ENCODE measurements at places on chromosomes 2 and 18.

DNA sequence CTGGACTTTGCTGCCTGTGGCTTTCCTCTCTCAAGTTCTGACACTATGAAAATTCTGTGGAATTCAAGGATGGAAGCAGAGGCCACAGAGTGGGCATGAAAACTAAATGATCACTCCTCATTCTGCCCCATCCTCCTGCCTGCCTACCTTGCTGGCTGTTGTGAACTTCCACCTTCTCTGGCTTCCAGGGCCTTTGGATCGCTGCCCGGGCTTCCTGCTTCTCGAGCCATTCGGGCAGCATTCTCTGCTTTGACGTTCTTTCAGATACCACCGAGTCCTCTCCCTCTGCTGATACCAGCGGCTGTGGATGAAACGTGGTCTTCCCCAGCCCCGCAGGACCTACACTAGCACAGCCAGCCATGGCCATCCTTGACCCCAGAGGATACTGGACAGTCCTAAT is 327.7 kb upstream of the SLC14A2 start:
- DNase-seq, result no peak

- DNase-seq, result no peak
These were observed 277.6 kb downstream of the PHLPP1 start for GRCh38 chr18:62992877-62993365.

DNA sequence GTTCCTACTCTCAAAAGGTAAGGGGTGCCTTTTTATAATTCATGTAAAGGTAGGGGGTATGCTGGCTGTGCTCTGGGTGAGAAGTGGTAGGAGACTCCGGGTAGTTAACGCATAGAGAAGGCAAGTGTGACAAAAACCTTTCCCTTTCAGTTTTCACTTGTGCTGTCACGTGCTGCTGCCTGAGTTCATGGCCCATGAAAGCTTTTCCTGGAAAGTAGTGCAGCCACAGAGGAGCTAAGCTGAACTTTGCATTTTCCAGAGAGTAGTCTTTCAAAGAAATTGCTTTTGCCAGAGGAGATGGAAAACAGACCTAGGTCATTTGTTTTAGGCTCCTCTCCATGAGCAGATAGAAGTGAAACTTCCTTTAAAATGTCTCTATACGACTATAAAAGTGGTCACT is 44.7 kb downstream of the THSD7B start:
- DNase-seq, result no peak

DNA sequence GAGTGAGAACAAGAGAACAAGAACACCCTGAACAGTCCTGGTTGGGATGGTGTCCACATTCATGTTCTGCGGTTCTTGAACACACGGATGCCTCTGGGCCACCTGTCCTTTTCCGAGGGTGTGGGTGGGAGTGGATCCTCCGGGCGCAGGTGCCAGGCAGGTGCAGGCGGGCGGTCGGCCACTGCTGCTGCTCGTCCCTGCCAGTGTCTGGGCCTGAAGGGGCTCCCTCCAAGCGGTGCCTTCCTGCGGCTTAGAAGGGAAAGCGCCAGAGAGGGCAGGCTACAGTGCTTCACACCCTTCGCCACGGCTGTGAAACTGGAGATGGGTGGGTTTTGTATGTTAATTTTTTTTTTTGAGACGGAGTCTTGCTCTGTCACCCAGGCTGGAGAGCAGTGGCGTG is 8.0 kb upstream of the D2HGDH start:
- no peak for DNase-seq

GRCh38 chr2:144603334-144603733 is 83.4 kb upstream of the ZEB2 start:
- no peak for DNase-seq

- DNase-seq, result no peak
These were observed 218.7 kb downstream of the CMPK2 start for GRCh38 chr2:6647046-6647445.

GRCh38 chr2:134144081-134144596 is 109.7 kb upstream of the MGAT5 start:
- no peak for DNase-seq

- DNase-seq, result no peak
These were observed 82.6 kb downstream of the IKZF2 start for GRCh38 chr2:213068676-213069359.

- no peak for DNase-seq
These were observed 38.1 kb upstream of the LHCGR start for GRCh38 chr2:48793671-48794070.

GRCh38 chr2:239926587-239927232 is 98.4 kb downstream of the NDUFA10 start:
- DNase-seq, result peak; percentile 13

GRCh38 chr2:221549143-221549542 is 23.0 kb downstream of the EPHA4 start:
- no peak for DNase-seq

GRCh38 chr18:45838302-45839070 is 13.0 kb downstream of the SIGLEC15 start:
- no peak for DNase-seq

- DNase-seq, result no peak
These were observed 19.8 kb downstream of the USP40 start for GRCh38 chr2:233546774-233547173.

DNA sequence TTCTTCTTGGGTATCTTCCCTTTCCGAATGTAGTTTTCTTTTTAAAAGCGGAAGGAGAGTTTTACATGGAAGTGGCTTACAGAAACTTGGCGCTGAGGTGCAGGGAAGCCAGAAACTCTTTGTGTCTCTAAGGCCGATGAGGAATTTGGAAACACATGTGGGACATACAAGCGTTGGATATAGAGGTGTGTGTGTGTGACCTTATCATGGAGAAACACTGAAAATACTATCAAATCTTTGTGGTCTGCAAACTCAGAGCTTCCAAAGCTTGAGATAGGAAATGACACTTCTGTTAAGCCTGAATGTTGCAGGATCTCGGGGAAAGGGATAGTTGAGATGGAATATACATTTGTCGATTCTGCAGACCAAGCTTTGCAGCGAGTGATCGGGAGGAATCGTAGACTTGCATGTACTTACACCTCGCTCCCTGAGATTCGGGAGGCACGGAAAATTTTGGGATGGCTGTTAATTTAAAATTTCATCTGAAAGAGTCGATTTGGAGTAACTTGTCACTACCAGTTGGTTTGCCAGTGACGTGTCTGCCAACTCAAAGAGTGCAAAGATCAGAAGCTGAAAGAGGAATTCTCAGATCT is 1.0 kb downstream of the NAB1 start:
- DNase-seq, result no peak

DNA sequence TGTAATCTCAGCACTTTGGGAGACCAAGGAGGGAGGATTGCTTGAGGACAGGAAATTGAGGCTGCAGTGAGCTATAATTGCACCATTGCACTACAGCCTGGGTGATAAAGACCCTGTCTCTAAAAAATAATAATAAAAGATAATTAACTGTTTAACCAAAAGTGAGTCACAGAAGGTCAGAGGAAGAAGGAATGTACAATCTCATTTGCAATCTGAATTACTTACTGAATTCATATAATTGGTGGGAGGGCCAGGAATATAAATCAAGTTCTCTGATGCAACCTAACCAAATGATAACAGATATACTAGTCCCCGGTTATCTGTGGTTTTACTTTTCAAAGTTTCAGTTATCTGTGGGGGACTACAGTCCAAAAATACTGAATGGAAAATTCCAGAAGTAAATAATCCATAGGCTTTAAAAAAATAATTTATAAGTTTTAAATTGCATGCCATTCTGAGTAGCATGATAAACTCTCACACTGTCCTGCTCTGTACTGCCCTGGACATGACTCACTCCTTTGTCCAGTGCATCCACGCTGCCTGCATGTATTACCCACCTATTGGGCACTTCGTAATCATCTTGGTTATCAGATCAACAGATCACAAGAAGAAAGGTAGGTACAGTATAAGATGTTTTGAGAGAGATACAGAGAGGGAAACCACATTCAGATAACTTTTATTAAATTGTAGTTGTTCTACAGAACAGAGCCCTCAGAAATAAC is 12.8 kb upstream of the MATN3 start:
- no peak for DNase-seq

DNA sequence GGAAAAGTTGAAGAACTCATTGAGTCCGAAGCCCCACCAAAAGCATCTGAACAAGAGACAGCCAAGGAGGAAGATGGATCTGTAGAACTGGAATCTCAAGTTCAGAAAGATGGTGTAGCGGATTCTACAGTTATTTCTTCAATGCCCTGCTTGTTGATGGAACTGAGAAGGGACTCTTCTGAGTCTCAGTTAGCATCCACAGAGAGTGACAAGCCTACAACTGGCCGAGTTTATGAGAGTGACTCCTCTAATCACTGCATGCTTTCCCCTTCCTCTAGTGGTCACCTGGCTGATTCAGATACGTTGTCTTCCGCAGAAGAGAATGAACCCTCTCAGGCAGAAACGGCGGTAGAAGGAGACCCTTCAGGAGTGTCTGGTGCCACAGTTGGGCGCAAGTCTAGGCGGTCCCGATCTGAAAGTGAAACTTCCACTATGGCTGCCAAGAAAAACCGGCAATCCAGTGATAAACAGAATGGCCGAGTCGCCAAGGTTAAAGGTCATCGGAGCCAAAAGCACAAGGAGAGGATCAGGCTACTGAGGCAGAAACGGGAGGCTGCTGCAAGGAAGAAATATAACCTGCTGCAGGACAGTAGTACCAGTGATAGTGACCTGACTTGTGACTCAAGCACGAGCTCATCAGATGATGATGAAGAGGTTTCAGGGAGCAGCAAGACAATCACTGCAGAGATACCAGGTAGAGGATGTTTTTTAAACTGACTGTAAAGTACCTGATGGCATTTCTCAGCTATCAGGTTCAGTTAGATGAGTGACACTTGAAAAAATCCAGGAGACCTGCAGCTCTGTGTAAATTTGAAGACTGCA is 111.9 kb downstream of the HAUS1 start:
- DNase-seq, result no peak

DNA sequence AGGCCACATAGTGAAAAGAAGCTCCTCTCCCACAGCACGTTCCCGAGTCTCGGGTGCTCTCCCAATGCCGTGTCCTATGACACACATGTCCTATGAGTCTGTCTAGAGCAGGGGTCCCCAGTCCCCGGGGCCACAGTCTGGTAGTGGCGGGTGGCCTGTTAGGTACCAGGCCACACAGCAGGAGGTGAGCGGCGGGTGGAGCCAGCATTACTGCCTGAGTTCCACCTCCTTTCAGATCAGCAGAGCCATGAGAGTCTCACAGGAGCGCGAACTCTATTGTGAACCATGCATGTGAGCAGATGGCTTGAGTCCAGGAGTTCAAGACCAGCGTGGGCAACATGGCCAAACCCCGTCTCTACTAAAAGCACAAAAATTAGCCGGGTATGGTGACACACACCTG is 112.6 kb downstream of the ZBTB7C start:
- no peak for DNase-seq

DNA sequence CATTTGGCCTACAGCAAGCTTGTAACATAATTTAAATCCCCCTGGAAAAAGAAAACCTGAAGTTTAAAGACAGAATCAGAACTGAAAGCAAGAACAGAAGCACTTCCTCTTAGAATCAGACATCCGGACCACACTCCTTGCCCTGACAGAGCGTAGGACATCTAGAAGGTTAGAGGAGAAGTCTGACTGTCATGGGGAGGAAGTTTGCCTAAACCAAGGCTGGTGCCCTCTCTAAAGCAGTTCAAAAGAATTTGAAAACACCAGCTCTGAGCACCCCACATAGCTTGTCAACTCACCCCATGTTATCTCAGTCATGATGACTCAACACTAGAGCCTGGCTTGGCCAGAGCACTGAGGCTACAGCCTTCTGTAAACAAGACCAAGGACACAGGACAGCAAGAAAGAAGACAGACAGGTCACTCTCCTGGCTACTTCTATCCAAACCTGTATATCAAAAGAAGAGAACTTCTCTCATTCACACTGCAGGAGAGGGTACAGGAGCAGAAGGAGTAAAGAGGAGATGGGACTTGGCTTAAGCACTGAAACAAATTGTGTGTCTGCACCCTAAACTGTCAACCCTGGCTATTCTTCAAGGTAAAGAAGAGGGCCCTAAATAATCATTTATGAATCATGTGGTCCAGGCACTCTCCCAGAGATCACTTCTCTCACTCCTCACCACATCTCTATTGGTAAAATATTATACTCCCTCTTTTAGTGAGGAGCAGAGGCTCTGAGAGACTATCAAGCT is 198.6 kb downstream of the MEMO1 start:
- peak; percentile 35 for DNase-seq

All from CD4-positive, alpha-beta T cell treated with Interleukin-4 for 1 hour (primary cell).